ENCODE measurements at places on chromosomes 1 and 21.

DNA sequence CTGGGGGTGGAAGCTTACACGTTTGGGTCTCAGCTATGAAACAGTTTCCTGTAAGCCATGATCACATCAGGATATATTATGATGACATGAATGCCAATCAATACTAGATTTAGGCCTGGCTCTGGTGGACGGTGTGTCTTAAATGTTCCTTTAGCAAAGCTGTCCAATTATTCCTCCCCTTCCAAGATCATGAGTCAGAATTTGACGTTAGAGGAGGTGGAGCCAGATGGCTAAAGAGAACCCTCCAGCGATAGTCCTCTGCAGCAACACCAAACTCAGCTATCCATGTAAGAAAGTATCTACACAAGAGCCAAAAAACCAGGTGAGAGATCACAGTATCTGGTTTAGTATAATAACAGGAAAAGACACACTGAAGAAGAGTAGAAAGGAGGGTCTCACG lies 47.8 kb downstream of the PACC1 start:
- DNase-seq = no peak

DNA sequence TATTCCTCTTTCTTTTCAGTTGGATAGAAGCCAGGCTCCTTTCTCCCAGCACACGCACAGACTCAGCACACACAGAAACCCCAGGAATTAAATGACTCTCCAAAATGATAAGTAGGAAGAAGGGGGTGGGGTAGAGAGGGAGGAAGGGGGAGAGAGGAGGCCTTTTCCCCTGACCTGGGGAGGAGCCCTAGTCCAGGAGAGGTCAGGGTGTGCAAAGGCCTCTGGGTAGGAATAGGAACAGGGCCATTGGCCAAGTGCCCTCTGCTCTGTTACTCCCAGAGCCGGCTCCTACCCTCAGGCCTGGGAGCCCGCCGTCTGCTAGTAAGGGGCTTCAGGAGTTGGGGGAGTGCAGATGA lies 35.6 kb upstream of the PUM1 start:
- no peak for DNase-seq

- no peak for DNase-seq
Measured at GRCh38 chr1:152795686-152796085, 835 bp upstream of the LCE1D start.

DNA sequence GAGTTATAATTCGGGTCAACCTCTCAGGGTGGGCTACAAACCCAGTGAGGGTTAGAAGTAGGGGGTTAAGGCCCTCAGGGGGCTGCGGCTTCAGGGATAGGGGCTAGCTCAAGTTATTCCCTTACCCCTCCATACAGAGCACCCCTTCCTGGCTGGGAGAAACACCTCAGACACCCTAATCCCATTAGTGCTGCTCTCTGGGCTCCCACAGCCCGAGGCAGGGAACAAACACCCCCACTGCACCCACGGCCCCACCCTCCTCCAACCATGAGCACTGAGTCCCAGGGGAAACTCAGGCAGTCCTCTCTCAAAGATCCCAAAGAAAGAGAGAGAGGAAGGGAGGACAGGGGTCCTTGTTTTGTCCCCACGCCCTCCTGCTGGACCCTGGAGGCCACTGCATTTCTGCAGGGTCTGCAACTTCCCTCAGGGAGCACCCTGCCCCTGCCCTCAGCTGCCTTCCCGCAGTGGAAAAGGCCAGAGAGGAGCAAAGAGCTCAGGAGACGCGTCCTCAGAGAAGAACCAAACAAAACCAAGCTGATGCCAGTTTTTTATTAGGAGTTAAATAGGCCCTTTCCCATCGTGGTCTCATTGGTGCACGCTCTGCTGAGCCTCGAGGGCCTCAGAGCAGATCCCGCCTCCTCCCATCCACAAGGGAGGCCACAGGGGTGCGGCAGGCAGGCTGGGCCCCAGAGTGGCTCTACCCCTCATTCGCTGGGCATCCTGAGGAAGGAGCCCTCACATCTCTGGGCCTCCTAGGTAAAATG lies 1.4 kb upstream of the S100A4 start:
- DNase-seq = no peak

DNA sequence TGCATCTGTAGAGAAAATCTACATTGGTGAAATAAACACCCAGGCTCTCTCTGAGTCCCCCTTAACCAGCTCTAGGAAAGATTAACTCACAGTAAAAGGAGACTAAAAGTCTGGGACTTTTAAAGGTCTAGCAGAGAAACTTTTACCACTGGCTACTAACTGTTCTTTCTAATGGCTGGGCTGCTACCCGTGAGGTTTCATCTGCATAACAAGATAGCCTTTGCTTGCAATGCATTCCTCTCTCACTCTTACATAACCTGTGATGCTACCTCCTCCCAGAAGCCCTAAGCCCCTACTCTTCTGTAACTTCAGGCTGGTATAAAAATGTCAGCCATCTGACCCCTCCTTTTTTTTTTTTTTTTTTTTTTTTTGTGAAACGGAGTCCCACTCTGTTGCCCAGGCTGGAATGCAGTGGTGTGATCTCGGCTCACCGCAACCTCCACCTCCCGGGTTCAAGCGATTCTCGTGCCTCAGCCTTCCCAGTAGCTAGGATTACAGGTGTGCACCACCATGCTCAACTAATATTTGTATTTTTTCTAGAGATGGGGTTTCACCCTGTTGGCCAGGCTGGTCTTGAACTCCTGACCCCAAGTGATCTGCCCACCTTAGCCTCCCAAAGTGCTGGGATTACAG lies 344.2 kb downstream of the RGS7 start:
- DNase-seq = no peak

GRCh38 chr1:19925342-19926070 lies 2.1 kb upstream of the PLA2G2E start:
- no peak for DNase-seq

GRCh38 chr1:65372557-65372956 lies 47.9 kb upstream of the LEPR start:
- DNase-seq = no peak
